ENCODE measurements at places on chromosomes 7 and 10.

DNA sequence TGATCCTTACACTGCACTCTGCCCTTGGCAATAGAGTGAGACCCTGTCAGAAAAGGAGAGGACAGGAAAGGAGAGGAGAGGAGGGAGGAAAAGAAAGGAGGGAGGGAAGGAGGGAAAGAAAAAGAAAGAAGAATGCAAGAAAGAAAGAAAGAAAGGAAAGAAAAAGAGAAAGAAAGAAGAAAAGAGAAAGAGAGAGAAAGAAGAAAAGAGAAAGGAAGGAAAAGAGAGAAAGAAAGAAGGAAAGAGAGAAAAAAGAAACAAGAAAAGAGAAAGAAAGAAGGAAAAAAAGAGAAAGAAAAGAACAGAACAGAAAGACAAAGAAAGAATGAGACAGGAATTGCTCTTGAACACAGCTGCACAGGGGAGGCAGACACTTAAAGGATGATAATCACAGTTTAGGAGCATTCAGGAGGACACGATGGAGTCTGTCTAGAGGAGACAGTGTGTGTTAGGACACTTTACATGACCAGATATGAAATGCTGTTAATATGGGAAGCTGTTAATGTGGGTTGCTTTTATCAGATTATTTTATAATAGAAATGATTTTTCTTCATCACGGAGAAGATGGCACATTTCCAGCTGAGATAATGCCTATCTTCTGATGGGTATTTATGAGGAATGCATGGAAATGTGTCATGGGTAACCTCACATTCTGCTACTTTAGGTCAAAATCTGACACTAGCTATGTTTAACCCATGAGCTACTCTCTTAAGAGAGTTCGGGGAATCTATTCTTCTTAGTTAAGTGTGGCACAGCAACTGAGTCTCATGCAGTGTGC, 160.5 kb downstream of the BAMBI start:
- no peak for DNase-seq

DNA sequence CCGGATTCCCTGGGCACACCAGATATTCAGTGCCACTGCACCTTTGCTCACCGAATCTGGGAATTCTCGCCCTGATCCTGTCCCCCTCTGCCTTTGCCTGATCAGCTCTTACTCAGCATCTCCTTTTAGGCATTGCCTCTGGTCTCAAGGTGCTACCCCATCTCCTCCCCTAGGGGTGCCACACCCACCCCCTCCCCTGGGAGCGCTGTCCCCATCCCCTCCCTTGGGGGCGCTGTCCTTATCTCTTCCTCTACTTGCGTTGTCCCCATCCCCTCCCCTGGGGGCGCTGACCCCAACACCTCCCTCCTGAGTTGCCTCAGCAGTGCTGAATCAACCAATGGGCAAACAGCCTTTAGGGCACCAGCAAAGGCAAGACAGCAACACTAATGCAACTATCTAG, 686.9 kb upstream of the FOXK1 start:
- no peak for DNase-seq

DNA sequence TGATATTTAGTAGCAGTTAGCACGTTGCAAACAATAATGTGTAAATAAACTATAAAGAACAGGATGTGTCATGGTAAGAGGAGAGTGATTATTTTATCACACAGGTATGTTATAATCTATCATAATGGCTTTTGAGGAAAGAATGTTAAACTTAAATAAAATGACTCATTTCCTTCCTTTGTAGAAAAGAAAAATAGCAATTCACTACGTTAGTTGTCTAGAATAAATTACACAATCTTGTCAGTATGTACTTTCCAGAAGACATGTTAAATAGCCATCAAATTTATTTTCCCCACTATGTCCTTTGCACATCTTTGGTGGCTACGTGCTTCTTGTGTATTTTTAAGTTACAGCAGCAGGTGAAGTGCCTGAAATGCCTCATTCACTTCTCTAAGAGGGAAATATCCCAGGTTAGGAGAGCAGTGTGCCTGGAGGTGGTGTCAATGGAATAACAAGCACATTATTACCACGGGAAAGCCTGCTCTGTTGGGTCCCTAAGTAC, 133.8 kb downstream of the SEMA3A start:
- no peak for DNase-seq

- no peak for DNase-seq
Observed at GRCh38 chr7:1544896-1545416, 11.0 kb downstream of the TMEM184A start.

DNA sequence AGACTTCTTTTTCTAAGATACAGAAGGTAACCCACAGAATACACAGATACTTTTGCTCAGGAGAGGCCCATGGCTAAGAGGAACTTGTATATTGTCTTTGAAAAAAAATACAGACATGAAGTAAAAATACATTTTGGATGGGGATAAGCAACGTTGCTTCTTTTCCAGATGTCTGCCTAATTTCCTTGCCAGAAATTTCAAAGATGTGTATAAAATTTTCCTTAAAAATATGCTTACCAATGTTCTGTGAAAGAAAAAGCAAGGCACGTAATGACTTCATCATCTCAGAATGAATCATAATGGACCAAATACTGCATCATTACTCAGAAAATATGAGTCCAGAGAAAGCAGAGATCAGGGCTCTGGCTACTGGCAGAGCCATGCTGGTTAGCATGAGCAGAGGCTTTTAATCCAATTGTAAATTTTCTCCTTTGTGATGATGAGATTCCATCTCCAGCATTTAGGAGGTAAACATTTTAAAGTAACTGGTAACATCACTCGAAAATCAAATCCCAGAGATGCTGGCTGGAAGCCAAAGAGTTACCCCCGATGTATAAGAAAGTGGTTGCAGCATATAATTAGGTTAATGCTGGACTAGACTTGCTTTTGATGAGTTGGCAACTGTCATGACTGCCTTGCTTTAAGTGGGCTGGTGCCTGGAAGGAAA, 272.5 kb downstream of the SEMA3A start:
- DNase-seq, result no peak

DNA sequence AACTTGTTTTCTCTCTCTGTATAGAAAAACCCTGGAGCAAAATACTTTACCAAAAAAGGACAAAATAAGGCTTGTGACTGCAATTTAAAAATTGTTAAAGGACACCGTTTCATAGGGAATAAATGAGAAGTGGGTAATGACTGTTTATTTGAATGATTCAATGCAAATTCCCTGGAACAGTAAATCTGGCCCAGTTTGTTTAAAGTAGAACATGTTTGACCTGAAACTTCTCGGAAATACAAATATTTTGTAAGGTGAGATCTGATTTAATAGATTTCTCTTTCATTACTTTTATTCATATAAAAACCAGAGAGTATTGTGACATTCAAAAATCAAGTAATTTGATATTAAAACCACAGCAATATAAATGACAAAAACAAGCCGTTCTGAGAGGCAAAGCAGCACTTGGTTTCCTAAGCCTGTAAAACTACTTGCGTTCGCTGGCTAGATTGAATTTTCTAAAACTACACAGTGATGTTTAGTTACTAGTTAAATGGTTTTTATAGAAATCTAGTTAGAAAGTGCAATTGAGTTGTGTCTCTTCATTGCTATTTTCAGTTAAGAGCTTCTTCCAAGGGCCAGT, 76.8 kb upstream of the PITRM1 start:
- DNase-seq, result no peak

- DNase-seq, result no peak
Observed at GRCh38 chr7:134851141-134851540, 71.7 kb downstream of the CALD1 start.

DNA sequence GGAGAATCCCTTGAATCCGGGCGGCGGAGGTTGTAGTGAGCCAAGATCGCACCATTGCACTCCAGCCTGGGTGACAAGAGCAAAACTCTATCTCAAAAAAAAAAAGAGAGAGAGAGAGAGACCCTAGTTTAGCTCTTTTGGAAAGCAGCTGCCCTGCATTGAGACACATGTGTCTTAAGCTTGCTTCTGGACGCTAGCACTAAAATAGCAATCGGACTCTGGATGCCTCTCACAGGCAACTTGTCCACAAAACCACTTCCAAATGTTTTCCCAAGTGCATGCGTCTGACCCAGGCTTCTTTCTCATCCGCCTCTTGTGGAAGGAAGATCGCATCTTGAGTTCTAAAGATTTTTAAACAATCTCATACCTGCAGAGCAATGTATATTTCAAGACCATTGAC, 182.7 kb downstream of the CUX1 start:
- no peak for DNase-seq

- no peak for DNase-seq
Observed at GRCh38 chr10:125149036-125149679, 11.2 kb downstream of the CTBP2 start.

DNA sequence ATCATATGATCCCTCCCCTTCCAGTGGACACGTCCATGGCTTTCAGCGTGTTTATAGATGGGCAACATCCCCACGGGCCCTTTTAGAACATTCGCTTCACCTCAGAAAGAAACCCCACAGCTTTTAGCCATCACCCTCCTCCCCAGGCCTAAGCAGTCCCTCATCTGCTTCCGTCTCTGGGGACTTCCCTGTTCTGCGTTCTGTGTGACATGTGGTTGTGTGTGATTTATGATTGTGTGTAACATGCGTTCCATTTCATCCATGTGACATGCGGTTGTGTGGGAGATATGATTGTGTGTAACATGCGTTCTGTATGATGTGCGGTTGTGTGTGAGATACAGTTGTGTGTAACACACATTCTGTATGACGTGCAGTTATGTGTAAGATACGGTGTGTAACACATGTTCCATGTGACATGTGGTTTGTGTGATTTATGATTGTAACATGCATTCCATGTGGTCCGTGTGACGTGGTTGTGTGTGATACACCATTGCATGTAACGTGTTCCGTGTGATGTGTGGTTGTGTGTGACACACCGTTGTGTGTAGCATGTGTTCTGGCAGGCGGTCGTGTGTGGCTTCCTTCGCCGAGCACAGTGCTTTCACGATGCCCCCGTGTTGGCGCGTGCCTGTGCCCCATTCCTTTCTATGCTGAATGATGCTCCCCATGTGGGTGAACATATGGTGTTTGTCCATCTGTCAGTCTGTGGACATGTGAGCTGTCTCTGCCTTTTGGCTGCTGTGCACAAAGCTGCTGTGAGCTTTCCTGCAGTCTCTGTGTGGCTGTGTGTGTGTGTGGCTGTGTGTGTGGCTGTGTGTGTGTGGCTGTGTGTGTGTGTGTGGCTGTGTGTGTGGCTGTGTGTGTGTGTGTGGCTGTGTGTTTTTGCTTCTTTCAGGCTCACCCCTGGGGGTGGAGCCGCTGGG, 26.2 kb downstream of the PWWP2B start:
- no peak for DNase-seq

GRCh38 chr10:104380336-104380735, 26.7 kb downstream of the CFAP58 start:
- DNase-seq, result no peak

- DNase-seq, result no peak
Observed at GRCh38 chr7:120985130-120985758, 3.3 kb upstream of the CPED1 start.

- DNase-seq, result no peak
Observed at GRCh38 chr7:137958470-137959431, 43.1 kb downstream of the CREB3L2 start.

- no peak for DNase-seq
Observed at GRCh38 chr7:43600056-43600455, 17.1 kb downstream of the STK17A start.

GRCh38 chr7:74452748-74453321, 871 bp upstream of the GTF2IRD1 start:
- DNase-seq, result no peak

DNA sequence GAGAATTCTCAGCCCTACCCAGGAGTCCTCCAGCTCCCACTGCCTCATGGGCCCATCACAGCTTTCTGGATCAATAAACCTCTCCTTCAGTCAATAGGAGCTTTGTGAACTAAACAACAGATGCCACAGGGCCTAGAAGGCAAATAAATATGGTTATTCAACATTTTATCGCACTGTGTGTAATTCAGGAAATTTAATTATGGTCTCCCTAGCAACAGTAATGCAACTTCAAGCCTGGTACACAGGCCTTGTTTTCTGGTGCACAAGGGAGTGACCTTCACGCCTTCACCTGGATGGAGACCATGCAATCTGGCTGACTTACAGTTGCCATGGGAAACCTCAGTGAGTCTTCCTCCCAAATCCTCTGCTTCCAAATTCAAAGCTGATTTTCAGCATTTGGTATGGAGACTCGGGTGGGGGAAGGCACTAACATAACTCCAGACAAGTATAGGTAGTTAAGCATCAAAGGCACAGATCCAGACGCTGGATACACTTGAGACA, 441.0 kb upstream of the NPVF start:
- DNase-seq, result no peak

- DNase-seq, result no peak
Observed at GRCh38 chr10:97327348-97328294, 6.9 kb downstream of the FRAT2 start.

DNA sequence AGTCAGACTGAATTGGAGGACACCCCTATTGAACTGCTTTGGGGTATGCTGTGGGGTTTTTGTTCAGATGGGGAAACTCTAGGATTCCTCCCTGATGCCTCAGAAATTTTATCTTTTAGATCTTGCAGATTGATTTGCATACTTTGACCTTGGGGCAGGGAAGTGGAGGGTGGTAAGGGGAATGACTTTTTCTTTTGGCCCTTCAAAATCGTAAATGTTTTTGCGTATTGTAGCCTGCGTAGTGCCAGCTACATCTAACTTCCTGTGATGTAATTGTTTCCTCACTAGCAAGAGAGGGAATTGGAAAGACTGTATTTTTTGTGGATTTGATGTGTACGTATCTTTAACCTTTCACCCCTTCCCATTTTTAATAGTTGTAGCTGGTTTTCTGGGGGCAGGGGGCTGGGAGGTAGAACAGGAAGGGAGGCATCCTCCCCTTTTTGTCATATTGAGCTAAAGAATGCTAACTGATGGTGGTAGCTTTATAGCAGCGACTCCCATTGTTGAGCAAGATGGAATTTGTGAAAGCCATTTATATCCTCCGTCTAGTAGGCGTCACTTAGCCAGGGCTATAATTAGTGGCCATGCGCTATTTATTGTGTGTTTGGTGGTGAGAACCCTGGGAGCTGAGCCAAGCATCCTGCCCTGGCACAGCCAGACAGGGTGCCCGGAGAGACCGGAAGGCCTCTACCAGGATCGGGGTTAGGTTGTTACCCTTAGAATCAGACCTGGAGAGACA, 11.3 kb downstream of the DUSP5 start:
- DNase-seq, result no peak

DNA sequence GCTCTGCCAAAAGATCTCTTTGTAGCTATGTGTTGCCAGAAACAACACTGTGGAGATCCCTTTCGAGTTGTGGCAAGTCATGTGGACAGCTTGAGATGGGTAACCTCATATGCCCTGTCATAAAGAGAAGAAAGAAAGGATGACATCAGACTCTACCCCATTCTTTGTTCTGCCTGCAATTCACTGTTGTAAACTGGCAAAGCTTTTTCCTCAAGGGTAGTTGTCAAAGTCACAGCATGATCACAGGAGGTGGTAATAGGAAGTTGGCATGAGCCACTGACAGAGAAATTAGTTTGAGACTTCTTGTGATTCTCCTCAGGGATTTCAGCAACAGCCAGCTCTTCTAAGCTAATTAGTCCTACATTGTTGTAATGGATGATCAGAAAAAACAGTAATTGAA, 19.4 kb upstream of the MINDY3 start:
- DNase-seq, result no peak

GRCh38 chr7:104979167-104979841, 34.7 kb upstream of the KMT2E start:
- no peak for DNase-seq

GRCh38 chr7:106793015-106793975, 71.8 kb upstream of the PIK3CG start:
- no peak for DNase-seq
